Peyer's patch (tissue), 4 donors: ENCODE measurements at places on chromosomes 1 and 21.

- no peak for DNase-seq
Measured at GRCh38 chr1:204868340-204868700, 2.3 kb upstream of the NFASC start.

DNA sequence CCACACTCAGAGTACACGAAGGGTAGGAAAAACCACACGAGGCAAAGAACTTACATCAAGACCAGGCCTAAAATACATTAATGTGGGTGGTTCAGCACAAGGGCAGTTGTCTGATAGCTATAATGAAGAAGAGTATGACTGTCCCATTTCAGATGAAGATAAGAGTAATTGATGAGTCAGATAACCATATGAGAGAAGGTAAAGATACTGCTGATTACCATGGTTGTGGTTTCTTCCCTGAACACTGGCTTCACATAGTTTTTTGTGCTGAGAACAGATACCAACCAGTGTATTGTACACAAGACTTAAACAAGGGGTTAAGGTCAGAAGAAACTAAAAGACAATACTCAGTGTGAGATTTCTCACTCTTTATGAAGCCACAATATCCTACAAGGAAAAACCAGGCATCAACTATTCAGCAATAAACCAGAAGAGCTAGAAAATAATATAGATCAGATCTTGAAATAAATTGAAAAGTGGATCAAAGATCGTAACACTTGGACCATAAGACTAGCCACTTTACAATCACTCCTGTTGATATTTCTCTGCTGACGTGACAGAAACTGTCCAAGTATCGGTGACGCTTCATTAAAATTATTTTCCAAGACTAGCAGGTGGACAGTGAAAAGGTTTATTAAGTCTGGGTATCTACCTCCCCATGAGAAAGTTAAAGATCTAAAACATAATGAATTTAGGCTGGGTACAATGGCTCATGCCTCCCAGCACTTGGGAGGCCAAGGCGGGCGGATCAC is 28.6 kb downstream of the PUM1 start:
- DNase-seq: no peak

- DNase-seq: no peak
Measured at GRCh38 chr1:7026169-7026568, 240.9 kb downstream of the CAMTA1 start.

DNA sequence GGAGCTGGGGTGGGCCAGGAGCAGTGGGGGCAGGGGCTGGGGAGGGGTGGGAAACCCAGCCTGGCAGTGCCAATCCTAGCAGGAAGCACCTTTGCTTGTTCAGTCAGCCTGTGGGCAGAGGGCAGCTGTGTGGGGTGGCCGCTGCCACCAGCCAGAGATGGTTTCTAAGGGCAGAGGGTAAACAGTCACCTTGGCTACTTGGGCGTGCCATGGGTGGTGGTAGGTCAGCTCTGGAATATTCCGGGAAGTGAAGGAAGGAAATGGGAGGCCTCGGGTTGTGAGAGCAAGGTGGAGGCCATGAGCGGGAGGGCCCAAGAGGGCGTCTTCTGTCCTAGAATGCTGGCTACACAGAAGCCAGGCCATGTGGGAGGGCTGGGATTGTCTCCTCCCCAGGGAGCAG is 20.7 kb upstream of the WNT4 start:
- no peak for DNase-seq

- DNase-seq: no peak
Measured at GRCh38 chr1:178933105-178933561, 62.3 kb upstream of the ANGPTL1 start.

GRCh38 chr1:71041806-71042205 is 5.8 kb downstream of the PTGER3 start:
- DNase-seq: no peak

DNA sequence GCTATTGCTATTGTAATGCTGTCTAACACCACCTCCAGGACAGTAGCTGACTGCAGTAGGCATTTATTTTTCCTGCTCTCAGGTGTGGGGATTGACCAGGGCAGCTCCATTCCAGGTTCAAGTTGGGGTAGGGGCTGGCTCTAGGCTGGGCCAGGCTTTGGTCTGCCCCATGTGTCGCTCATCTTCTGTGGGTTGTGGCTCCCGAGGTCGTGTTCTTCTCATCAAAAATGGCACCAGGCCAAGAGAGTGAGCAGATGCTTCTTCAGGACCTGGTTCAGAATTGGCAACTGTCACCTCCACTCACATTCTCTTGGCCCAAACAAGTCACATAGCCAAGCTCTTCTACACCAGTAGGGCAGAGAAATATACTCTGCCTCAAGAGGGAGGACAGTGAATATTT is 133.7 kb downstream of the PTPRU start:
- DNase-seq: no peak

GRCh38 chr1:152442301-152442700 is 28.2 kb upstream of the CRNN start:
- no peak for DNase-seq

DNA sequence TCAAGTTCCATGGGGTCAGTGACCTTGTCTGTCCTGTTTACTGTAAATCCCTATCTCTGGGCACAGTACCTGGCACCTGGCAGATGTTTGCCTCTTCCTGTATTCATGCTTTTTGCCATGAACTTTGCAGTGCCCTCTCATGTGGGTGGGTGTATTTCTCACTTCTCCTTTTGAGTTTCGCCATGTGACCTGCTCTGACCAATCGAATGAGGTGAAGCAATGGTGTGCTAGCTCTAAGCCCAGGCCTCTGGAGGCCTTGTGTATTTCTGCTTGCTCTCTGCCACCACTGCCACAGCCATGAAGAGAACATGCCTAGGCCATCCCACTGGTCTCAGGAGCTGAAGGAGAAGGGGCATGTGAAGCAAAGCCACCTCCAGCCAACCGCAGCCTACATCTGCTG is 185.5 kb upstream of the ZC3H12A start:
- peak; percentile 87 for DNase-seq

DNA sequence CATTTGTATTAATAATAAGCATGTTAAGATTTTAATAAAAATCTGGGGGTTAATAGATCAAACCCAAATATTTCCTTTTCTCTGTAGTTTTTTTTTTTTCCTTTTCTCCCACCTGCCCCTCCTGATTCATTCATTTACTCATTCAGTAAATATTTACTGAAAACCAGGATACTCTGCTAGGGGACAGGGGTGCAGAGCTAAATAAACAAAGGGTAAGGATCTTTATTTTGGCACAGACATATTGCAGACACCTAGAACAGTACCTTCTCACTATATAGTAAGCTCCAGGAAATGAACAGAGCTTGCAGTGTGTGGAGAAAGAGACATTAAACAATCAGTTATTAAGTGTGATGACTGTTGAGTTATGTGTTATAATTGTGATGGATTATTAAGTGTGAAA is 60.9 kb downstream of the AK5 start:
- DNase-seq: no peak

- DNase-seq: peak; percentile 25
Measured at GRCh38 chr1:119885903-119886783, 10.2 kb downstream of the ADAM30 start.

GRCh38 chr1:2492091-2492490 is 16.0 kb downstream of the PLCH2 start:
- no peak for DNase-seq

- no peak for DNase-seq
Measured at GRCh38 chr1:100249155-100249536, 488 bp downstream of the DBT start.

GRCh38 chr1:94640125-94640524 is 98.6 kb upstream of the F3 start:
- DNase-seq: no peak

GRCh38 chr1:97500760-97501159 is 420.1 kb downstream of the DPYD start:
- no peak for DNase-seq

DNA sequence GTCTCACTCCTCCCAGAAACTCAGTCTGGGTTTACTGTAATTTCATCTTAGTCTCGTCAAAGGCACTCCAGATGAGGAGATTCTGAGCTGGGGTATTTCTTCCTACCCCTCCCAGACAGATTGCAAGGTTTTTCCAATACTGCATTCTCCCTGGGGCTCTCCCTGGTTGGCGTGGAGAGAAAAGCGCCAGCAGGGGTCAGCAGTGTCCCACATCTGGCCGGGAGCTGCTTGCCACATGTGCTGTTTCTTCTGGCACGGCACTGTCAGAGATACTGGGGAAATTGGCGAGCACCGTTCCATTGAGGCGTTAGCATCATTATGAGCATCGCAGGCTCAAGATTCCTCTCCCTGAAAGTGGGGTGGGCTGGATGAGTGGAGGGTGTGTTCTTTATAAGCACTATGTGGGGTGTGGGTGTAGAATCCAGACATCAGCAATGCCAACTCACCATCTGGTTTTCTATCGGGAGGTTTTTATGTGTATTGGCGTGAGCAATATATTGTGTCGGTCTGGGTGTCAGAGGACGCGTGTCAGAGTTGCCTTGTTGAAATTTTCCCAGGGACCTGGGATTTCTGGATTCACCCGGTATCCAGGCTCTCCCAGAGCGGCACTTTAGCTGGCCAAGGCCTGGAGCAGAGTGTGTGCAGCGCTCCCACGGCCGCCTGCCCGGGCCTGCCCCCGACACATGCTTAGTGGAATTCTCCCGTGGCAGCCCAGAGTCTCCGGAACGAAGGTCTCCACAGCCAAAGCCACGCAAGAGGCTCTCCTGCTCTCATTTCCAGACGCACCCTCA is 8.0 kb upstream of the NAV1 start:
- DNase-seq: peak; percentile 81

DNA sequence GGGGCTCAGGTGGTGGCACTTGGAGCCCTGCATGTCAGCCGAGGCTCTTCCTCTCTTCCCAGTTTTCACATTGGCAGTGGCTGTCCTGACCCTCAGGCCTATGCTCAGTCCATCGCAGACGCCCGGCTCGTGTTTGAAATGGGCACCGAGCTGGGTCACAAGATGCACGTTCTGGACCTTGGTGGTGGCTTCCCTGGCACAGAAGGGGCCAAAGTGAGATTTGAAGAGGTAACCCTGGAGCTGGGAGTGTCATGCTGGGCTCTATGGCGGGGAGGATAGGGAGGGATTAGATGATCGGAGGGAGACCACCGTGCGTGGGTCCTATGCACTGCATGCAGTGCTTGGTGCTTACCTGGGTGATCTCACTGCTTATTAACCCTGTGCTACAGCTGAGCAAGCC is 13.5 kb downstream of the AZIN2 start:
- no peak for DNase-seq

GRCh38 chr1:32047701-32048100 is 25.0 kb upstream of the TMEM39B start:
- DNase-seq: no peak

- DNase-seq: peak; percentile 60
Measured at GRCh38 chr21:46551636-46552241, 53.1 kb downstream of the S100B start.

- DNase-seq: no peak
Measured at GRCh38 chr1:28974432-28974831, 60.1 kb downstream of the EPB41 start.

DNA sequence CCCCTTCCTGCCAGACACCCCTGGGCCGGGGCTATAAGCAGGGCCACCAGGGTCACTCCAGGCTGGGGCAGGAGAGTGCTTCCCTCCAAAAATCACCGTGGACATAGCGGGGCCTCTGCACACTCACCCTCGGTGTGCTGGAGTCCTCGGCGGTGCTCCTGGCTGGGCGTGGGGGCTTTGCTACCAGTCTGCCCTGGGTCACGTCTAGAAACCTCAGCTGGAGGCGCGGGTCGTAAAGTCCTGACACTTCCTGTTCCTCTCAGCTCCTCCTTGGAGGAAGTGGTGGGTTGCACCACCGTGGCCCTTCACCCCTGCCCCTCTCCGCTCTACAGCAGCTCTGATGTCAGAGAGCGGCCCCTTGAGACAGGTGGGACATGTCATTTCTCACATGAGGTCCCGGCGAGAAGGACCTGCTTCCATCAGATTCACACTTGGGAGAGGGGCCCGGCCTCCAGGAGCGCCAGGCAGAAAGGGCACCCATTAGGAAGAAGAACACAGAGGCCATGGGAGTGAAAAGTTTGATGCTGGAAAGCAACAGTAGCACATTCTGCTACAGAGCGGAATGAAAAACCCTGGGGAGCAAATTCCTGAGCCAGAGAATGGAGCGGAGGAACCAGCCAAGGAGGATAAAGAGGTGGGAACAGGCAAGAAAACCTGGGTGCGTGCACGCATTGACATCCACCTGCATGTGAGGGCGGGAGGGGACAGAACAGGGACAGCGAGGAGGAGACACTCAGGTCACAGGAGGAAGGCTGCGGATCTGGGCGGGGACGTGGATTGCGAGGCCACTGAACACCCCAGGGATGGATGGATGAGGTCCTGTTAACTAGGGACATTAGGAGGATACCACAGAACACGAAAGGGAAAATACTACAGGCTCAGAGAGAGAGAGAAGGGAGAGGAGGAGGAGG is at the start of gene ITGB2:
Gene ITGB2 (minus strand): TSS at position 206 of the 911 bp plus-strand sequence. CDS start 10,117 bp downstream, outside the sequence.
- DNase-seq: peak; percentile 86

GRCh38 chr1:41356752-41357151 is 4.5 kb upstream of the FOXO6 start:
- no peak for DNase-seq

DNA sequence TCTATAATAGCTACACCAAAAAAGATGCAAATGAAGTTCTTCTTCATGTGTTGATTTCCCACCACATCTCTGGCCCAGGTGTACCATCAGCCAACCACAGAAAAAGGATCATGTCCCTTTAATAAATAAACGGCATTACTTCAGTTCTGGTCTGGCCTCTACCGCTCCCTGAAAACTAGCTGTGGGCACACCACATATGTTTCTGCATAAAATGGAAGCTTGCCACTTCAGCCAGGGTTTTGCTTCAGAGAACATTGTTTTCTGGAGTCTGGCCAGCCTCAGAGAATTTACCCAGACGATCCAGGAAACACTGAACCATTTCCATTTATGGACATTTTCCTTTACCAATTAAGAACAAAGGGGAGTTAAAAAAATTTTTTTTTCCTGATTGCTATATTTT is 5.8 kb upstream of the LAMC2 start:
- peak; percentile 49 for DNase-seq

- DNase-seq: no peak
Measured at GRCh38 chr1:53375440-53375839, 47.6 kb upstream of the LRP8 start.

GRCh38 chr1:214854126-214854875 is 228.2 kb upstream of the KCNK2 start:
- DNase-seq: no peak

GRCh38 chr1:148292915-148293314 is 140.8 kb upstream of the NBPF11 start:
- no peak for DNase-seq

- DNase-seq: no peak
Measured at GRCh38 chr1:161082996-161083747, 6.2 kb downstream of the NECTIN4 start.

DNA sequence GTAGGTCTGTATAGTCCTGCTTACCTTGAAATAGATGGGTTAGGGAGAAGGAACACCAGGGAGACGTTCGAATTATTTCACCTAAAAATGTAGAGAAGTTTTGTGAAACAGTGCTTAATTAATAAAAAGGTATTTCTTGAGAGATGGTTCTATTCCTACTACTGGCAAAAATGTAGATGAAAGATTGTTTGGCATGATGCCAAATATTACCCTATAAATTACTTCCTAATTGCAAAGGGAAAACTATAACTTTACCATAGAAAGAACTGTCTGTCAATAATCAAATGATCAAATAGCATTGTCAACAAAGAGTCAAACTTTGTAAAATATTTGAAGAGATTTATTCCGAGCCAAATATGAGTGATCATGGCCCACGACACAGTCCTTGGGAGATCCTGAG is 4.2 kb upstream of the ACADM start:
- no peak for DNase-seq

- DNase-seq: no peak
Measured at GRCh38 chr1:19682257-19682656, 17.6 kb downstream of the HTR6 start.

- peak; percentile 82 for DNase-seq
Measured at GRCh38 chr1:28176492-28177470, at the start of gene PTAFR. TSS of gene PTAFR (minus strand) at chr1:28176690. CDS start at chr1:28151021, 25,669 bp downstream.

- DNase-seq: no peak
Measured at GRCh38 chr1:212782422-212783154, 9.0 kb downstream of the NSL1 start.
